ENCODE measurements at places on chromosomes 16 and 17.
A peak's percentile ranks its signal among the peaks of the same experiment; 100 is the strongest.

GRCh38 chr17:38984666-38985065 lies 17.5 kb upstream of the FBXO47 start:
- no peak for DNase-seq

DNA sequence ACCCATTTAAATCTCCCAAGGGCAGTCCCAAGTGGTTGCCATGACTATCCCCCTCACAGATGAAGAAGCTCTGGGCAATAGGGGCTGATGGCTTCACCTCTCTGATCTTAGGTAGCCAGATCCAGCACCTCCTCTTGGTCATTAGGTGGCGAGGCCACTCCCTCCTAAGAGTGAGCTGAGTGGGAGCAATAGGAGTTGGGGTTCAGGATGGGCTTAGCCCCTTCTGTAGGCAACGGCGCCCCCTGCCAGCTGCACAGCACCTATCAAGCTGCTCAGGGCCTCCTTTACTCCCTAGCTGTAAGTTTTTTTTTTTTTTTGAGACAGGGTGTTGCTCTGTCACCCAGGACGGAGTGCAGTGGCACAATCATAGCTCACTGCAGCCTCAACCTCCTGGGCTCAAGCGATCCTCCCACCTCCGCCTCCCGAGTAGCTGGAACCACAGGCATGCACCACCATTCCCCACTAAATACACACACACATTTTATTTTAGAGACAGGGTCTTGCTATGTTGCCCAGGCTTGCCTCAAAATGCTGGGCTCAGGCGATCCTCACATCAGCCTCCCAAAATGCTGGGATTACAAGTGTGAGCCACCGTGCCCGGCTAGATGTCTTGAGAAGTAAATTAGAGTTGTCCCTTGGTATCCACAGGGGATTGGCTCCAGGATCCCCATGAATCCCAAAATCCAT lies 3.5 kb upstream of the RRAD start:
- no peak for DNase-seq

- DNase-seq, result no peak
These were observed 206.2 kb downstream of the CNTNAP4 start for GRCh38 chr16:76483307-76483909.

GRCh38 chr16:50676684-50677225 lies 4.4 kb downstream of the SNX20 start:
- DNase-seq, result no peak

DNA sequence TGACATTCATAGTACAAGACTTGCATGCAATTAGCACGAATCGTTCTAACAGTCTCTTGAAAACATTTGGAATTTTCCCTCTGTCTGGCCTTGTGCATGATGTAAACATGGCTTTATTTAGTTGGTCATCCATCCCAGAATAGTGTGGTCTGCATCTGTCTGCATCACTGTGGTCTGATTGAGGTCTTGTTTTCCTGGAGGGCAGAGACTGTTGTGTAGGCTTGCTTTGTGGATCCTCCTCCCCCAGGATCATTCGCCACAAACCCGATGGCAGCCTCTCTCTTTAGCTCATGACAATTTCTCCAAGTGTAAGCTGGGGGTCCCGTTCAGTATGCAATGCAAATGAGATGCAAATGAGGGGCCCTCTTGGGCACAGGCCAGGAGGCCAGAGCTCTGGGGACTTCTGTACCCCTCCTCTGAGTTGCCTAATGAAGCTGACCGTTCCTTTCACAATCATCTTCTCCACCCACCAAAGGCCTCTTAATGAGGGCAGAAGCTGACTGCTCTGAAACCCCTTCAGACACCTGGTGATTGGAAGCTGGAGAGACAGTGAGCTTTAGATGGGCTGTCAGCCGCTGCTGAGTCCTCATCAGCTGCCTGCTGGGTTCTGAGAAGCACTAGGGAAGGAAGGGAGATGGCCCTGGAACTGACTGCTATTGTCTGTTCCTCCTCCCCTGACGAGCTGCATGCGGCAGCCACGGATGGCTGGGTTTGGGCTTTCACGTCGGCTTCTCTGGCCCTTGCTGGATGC lies 201.2 kb upstream of the CACNG3 start:
- DNase-seq, result no peak

GRCh38 chr17:76998839-76999238 lies 130.6 kb downstream of the MGAT5B start:
- no peak for DNase-seq

- DNase-seq, result no peak
These were observed 13.7 kb downstream of the PLCG2 start for GRCh38 chr16:81792828-81793227.

- DNase-seq, result no peak
These were observed 25.5 kb upstream of the METRNL start for GRCh38 chr17:83053739-83054451.

GRCh38 chr17:22310717-22311686 lies 618.7 kb downstream of the KCNJ18 start:
- no peak for DNase-seq

DNA sequence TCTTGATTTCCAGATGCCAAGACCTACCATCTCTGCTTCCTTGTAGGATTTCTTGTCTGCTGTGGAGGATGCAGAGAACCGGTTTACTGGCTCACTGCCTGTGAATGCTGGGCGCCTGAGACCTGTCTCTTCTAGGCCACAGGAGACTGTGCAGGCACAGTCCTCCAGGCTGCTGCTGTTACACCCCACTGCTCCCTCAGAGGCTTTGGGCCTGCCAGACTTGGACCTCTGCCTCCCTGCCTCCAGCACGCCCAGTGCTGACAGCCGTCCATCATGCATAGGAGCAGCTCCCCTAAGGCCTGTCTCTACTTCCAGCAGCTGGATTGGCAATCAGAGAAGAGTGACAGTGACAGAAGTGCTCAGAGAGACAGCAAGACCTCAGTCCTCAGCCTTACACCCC lies 6.1 kb downstream of the HROB start:
- no peak for DNase-seq

DNA sequence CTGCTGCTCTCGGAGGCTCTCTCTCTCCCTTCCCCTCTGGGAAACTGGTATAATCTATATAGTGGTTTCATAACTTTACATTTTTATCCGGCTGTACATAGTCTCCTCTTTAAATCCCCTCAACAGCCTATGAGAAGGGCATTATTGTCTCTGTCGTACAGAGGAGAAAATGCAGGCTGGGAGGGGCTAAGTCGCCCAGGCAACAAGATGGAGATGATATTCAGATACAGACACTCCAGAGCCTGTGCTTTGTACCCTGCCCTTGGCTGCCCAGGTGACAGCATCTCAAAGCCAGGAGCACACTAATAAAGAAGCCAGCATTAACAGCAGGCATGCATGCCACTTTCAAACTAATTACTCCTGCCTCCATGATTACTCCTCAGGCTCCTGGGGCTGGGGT lies 4.7 kb upstream of the EIF1 start:
- no peak for DNase-seq

GRCh38 chr17:46264456-46265198 lies 30.3 kb upstream of the LRRC37A start:
- peak; percentile 61 for DNase-seq
